Glomerular endothelial cell (primary cell): ENCODE measurements at places on chromosomes 2 and 18. TPM values are rescaled to one million over a fixed set of nuclear protein-coding genes. Genes with fewer than 3 reads are reported as not detected.

DNA sequence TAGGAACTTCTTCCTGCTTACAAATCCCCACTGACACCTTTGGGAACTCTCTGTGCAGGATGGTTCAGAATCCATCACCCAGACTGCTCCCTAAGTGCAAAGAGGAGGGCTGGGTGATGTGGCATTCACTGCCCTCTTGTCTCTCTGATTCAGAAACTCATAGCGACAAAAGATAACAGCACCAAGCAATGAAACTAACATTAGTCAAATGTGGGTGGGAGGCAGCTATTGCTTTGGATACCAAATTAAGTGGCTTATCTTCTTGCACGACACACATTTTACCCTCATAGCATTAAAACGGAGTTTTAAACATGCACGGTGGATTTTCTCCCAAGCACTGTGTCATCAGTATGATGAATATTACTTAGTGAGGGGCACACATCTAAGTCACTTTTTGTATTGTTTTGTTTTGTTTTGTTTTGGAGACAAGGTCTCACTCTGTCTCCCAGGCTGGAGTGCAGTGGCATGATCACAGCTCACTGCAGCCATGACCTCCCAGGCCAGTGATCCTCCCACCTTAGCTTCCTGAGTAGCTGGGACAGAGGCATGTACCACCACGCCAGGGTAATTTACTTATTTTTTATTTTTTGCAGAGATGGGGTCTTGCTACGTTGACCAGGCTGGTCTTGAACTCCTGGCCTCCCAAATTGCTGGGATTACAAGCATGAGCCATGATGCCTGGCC, 40.9 kb upstream of the NEB start:
- DNase-seq, result no peak

DNA sequence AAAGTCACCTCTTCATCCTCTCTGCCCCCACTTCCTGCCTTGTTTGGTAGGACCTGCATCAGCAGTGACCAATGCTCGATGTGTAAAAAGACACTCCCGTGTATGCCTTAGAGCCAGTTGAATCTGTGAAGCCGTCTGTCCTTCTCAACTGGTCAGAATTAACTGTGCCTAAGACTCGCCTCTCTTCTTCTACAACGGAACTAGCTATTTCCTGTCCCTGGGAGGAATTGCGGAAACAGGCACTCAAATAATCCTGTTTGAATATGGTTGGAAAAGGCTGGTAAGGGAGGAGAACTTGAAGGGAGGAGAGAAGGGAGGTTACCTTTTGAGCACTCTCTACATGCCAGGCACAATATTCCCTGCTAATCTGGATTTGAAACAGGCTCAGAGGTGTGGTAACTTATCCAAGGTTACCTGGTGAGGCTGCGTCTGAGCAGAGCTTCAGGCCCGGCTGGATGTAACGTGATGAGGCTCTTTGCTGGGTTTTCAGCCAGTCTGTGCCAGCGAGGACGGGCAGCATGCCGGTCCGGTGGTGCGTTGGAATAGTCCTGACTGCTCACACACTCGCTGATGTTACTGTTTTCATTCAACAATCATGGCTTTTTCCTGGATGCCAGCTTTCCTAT, 127.0 kb downstream of the FAM168B start:
- DNase-seq, result no peak

GRCh38 chr2:227115761-227116160, 48.2 kb downstream of the COL4A4 start:
- DNase-seq, result no peak

DNA sequence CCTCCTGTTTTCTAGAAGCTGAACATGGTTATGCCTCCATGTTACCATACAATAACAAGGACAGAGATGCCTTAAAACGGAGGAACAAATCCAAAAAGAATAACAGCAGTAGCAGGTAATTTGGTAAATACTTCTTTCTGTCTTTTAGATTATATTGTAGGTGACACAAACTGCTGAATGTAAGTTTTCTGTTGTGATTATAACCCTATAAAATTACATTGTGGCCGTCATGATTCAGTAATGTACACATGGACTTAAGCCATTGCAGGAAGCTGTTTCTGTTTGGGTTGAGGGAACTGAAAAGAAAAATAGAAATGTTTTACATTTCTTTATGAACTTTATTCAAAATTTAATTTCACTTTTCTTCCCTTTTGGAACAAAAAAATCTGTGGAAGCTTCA, 1.2 kb downstream of the MXD1 start:
- DNase-seq, result no peak

DNA sequence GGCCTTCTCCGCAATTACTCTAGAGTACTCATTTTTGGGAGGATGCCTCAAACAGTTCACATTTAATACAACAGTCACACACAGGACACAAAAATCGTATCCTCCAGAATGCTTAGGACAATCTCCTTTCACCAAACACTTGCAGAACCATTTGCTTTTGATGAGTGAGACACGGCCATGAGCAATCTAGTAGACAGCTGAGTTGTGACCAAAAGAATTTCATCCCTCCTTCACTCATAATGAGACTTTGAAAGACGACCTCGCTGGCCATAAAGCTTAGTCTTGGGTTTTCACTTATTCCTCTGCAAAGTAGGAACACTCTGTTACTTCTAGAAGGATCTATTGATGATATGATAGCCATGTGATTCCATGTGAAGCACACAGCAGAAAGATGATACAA, 87.5 kb upstream of the SLC35G4 start:
- no peak for DNase-seq

DNA sequence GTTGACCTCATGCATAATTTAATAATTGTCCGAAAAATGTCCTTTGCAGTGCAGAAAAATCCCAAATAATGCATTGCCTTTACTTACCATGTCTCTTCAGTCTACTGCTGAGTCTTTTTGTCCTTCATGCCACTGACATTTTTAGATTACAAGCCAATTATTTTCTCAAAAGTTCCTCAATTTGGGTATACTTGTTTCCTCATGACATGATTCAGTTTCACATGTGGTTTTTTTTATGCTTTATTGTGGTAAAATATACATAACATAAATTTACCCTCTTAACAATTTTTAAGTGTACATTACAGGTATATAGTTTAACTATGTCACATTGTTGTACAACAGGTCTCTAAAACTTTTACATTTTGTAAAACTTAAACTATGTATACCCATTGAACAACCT, 81.0 kb downstream of the EPC2 start:
- no peak for DNase-seq

GRCh38 chr2:35606394-35606793, 749.2 kb upstream of the CRIM1 start:
- no peak for DNase-seq

- DNase-seq, result no peak
Measured at GRCh38 chr2:237061356-237061755, 24.3 kb upstream of the COPS8 start.

DNA sequence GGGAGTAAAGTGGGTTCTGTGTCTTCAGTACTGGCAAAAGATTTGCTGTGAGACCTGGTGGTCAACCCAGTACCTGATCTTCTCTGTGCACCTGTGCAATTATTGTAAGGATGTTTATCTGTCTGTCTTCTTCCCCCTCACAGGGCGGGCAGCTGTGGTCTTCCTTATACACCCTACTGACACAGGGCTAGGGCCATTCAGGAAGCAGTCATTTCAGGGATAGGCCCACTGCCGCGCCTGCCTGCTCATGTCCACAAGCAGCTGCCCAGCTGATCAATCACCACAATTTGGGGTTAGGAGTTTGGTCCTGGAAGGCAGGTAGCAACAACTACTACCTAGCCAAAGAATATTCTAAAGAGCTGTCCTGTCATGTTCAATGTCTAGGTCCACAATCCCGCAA, 1.2 kb upstream of the CNNM4 start:
- no peak for DNase-seq

The CTDSP1 gene
- total RNA-seq, result 58.7 and 72.6 TPM in 2 replicates

DNA sequence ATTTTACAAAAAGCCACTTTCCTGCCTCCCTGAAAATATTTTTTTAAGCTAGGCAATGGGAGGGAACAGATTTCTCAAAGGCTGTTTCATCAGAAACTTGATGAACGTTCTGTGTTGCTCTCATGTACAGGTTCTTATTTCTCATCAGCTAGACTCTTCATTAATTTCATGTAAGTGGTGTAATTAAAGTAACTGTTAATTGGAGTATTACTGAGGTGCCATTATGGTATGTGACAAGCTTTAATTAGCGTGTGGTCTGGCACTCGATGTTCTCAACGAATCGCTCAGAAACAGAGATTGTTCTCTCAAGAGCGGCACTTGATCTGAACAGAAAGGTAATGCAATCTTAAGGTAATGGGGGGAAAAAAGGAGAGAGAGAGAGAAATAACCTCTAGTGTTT, 81.9 kb upstream of the MYCN start:
- DNase-seq, result no peak

GRCh38 chr2:228845162-228845925, 425.7 kb downstream of the PID1 start:
- DNase-seq, result no peak

- no peak for DNase-seq
Measured at GRCh38 chr2:15672961-15673918, 81.6 kb downstream of the DDX1 start.

The POTEJ gene
- not detected in 2 replicates for total RNA-seq

The ZNF516 gene
- total RNA-seq, result 22.4 and 26.8 TPM in 2 replicates

GRCh38 chr18:31217038-31217849, 54.6 kb upstream of the DSC1 start:
- no peak for DNase-seq

DNA sequence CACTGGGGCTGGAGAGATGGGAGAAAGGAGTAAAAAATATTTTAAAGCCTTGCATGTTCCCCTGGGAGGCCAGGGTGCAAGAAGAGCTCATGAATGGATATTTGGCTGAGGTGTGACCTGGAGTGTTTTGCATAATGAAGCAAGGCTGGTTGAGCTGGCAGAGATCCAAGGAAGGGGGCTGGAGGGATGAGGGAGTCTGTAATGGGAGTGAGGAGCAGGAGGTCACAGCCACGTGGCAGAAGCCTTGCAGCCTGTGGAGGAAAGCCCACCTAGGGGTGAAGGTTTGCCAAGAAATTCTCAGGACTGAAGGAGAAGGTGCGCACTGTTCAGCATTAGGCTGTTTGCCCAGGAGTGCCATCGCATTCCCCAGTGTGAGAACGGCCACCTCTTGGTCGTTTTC, 40.3 kb upstream of the ATP8B1 start:
- DNase-seq, result no peak

- DNase-seq, result no peak
Measured at GRCh38 chr2:181848261-181848886, 43.2 kb upstream of the ITPRID2 start.

- DNase-seq, result no peak
Measured at GRCh38 chr2:143521396-143521795, 392.2 kb downstream of the ARHGAP15 start.

The ARID5A gene
- total RNA-seq, result 16.1 and 20.5 TPM in 2 replicates

The GCC2 gene
- total RNA-seq, result 11.8 and 21.9 TPM in 2 replicates

DNA sequence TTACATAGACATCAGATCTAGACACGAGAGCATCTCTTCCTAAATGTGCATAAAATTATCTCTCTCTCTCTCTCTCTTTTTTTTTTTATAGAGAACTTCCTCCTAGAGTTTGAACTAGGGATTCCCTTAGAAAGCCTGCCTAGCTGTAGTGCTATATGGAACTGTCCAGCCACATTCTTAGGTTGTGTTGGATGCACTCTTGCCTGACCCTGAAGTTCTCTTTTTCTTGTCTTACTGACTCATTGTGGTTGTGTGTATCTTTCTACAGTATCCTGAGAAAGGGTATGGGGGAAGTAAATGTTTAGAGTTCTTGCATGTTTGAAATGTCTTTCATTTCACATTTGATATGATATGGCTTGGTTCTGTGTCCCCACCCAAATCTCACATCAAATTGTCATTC, 368.2 kb downstream of the CDH2 start:
- no peak for DNase-seq

- no peak for DNase-seq
Measured at GRCh38 chr2:205751569-205752031, 69.3 kb downstream of the NRP2 start.

DNA sequence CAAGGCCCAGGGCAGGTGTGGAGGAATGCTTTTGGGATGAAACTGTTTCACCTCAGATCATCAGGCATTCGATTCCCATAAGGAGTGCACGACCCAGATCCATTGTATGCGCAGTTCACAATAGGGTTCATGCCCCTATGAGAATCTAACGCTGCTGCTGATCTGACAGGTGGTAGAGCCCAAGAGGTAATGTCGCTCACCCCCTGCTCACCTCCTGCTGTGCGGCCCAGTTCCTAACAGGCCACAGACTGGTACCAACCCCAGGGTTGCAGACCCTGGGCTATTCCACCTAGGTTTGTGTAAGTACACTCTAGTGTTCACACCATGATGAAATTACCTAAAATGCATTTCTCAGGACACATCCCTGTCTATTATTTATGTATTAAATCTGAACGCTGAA, 72.5 kb downstream of the COPS8 start:
- DNase-seq, result no peak

- DNase-seq, result no peak
Measured at GRCh38 chr2:64679673-64680425, 26.1 kb upstream of the SERTAD2 start.

DNA sequence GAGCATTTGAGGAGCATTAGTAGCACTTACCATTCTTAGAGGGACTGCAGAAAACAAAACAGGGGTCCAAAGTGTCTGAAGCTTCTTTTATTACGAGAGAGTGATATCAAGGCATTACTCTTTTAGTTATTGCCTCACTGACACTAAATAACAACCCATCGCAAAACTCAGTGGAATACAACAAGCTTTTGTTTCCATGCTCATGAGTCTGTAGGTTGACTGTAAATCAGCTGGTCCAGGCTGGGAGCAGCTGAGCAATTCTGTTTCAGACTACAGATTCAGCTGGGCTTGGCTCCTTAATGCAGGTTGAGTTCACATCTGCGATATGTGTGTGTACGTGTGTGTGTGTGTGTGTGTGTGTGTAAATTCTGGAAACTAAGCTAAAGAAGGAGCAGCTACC, 501.8 kb upstream of the PKDCC start:
- DNase-seq, result no peak

The EGR4 gene
- total RNA-seq, result not detected in 2 replicates

GRCh38 chr2:26900831-26901321, 52.9 kb downstream of the DPYSL5 start:
- no peak for DNase-seq

The ABCG8 gene
- not detected in 2 replicates for total RNA-seq

- no peak for DNase-seq
Measured at GRCh38 chr2:36607947-36608346, 10.0 kb upstream of the FEZ2 start.

DNA sequence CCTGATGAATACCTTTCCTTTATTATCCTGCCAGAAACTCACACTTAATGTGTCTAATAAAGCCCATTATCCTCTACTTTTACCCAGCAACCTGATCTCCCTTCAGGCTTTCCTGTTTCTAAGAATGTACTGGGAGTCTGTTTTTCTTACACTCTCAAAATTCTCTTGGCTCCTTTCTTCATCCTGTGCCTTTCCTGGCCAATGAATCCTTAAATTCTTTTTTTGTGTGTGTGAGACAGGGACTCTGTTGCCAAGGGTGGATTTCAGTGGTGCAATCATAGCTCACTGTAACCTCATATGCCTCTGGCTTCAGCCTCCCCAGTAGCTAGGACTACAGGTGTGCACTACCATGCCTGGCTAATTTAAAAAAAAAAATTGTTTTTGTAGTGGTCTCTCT, 72.7 kb downstream of the MAP2 start:
- DNase-seq, result no peak
